ENCODE measurements at places on chromosomes 4 and X. TPM values are rescaled to one million over a fixed set of nuclear protein-coding genes. Genes with fewer than 3 reads are reported as not detected.

GRCh38 chr4:152039691-152040090 is 278.9 kb upstream of the GATB start:
- no peak for DNase-seq

DNA sequence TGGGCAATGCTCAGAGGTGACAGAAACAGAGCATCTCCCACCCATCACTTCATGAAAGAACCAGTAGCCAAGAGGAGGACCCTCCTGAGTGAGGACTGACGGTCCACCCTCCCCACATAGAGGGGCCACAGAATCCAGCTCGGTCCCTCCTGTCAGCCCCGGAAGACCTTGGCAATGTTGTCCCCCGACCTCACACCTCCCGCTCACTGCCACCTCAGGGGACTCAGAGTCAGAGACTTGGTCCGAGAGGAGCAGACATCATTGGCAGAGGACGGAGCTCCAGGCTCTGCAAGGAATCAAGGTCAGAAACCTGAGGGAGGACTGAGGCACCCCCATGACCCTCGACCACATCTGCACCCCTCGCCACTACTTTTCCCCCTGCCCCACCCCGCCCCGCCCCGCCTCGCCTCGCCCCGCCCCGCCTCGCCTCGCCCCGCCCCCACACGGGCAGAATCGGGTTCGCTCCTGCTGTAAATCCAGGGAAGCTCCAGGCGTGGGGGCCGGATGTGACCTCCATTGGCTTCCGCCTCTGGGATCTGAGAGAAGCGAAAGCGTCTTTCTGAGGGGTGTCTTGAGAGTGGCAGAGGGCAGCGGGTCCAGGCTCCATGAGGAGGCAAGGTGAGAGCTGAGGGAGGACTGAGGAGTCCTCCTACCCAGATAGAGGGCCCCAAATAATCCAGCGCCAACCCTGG is at the start of gene MAGEA11:
MAGEA11 (plus strand) TSS at position 516 of the 692 bp plus-strand sequence. CDS start 1,100 bp downstream, outside the sequence.
- DNase-seq = no peak

DNA sequence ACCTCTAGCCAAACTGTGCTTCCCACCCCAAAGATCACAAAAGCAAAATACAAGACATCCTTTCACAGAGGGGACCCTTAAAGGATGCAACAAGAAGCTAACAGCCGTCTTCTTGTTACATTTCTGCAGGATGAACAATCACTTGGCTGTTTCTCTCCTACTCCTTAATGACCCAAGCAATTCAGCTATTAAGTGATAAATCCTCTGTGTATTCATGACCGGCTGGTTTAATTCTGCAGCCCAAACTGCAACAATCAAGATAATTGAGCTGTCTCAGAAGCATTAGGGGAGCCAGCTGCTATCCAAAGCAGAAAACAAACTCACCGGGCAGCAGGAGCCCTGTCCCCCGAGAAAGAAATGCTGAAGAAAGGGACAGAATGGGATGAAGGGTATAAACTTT is 85.9 kb upstream of the ACSL4 start:
- DNase-seq = no peak

CLDN22 gene
- total RNA-seq = not detected

- DNase-seq = no peak
Observed at GRCh38 chrX:23115651-23116050, 115.9 kb downstream of the DDX53 start.

MCF2 gene
- 0.31 TPM for total RNA-seq

GRCh38 chrX:12582649-12583048 is 208.6 kb upstream of the PRPS2 start:
- no peak for DNase-seq

- no peak for DNase-seq
Observed at GRCh38 chr4:108172231-108172752, 3.6 kb upstream of the LEF1 start.

LIAS gene
- total RNA-seq = 13.8 TPM

GRCh38 chrX:46208225-46208854 is 336.9 kb downstream of the ZNF674 start:
- DNase-seq = peak; percentile 55

CENPVL1 gene
- not detected for total RNA-seq

DNA sequence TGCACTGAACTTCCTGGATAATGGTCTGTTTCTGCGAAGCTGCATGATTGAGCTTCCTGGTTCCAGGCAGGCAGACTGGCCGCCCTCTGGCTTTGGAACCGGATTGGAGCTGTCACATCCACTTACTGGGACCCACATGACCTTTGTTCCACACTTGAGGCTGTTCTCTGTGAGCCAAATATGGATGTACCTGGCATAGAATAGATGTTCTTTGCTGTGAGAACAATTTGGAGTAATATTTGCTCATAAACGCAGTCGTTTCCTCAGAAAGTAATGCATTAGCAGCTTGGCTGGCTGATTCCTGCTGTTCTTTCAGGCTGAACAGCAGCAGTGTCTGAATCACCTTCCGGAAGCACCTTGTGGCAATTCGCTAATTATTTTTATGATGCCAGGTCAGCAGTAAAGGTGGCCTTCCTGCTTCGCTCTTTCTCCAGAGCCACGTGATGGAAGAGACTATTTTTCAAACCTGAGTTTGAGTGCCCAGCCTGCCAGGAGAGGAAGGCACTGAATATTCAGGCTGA is 78.1 kb upstream of the BOD1L1 start:
- DNase-seq = peak; percentile 75
